ENCODE measurements at places on chromosomes 5 and 9.
A peak's percentile ranks its signal among the peaks of the same experiment; 100 is the strongest.

DNA sequence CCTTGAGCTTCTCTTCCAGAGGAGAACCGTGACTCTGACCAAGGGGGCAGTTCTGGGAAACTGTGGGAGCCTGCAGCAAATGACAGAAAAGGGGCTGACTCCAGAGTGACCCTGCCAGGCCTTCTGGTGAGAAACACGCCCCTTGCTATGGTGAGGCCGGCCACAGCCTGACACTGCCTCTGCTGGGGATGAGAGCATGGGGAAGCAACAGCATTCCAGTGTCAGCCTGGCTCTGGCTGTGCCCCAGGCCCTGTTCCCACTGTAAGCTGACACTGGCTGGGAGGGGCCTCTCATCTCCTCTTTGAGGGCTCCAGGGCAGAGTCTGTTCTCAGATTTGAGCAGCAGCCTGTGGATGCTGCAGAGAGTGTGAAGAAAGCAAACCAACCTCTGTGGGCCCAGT is 180.0 kb upstream of the IL12B start:
- DNase-seq, result no peak

GRCh38 chr9:17535176-17535575 is 43.7 kb upstream of the SH3GL2 start:
- no peak for DNase-seq

GRCh38 chr5:116472274-116472673 is 102.3 kb downstream of the SEMA6A start:
- no peak for DNase-seq

- DNase-seq, result no peak
These were observed 229.1 kb downstream of the SEMA5A start for GRCh38 chr5:9316733-9317132.

GRCh38 chr9:27145143-27145542 is 36.1 kb downstream of the TEK start:
- no peak for DNase-seq

DNA sequence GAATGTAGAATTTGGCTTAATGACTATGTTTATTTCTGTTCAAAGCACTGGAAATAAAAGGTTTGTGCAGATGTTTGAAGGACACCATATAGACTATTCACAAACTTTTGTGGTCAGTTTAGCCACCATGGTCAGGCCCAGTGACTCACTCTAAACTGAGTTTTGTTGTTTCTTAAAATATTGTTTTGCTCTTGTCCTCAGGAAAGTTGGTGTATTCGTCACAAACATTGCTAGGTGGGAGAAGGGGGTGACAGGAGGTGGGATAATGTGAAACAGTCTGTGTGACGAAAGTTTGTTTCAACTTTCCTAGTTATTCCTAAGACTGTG is 35.0 kb upstream of the LIFR start:
- no peak for DNase-seq

GRCh38 chr5:154485096-154485491 is 7.1 kb upstream of the HAND1 start:
- no peak for DNase-seq

GRCh38 chr9:106869458-106869857 is 6.5 kb downstream of the ZNF462 start:
- DNase-seq, result no peak

DNA sequence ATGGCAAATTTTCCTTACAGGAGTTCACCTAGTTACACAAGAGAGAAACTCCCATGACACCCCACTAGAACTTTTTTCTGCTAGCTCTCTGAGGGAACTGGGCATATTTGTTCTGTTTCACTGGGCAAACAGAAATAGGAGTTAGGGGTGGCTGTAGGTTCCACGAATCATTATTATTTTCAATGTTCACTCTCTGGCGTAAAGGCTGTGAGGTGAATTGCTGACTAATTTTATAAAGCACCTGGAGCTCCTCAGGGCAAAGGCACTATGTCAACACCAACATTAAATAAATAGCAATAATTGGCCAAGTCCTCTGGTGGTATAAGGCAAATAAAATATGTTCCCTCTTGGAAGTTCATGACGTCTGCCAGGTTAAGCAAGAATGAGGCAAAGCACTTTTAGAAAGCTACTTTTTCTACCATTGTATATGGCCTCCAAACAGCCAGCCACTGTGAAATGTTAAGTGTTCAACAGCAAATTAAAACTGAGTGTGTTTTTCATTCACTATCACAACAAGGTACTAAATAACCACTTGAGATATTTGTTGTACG is 344.6 kb downstream of the PDE4D start:
- DNase-seq, result no peak

DNA sequence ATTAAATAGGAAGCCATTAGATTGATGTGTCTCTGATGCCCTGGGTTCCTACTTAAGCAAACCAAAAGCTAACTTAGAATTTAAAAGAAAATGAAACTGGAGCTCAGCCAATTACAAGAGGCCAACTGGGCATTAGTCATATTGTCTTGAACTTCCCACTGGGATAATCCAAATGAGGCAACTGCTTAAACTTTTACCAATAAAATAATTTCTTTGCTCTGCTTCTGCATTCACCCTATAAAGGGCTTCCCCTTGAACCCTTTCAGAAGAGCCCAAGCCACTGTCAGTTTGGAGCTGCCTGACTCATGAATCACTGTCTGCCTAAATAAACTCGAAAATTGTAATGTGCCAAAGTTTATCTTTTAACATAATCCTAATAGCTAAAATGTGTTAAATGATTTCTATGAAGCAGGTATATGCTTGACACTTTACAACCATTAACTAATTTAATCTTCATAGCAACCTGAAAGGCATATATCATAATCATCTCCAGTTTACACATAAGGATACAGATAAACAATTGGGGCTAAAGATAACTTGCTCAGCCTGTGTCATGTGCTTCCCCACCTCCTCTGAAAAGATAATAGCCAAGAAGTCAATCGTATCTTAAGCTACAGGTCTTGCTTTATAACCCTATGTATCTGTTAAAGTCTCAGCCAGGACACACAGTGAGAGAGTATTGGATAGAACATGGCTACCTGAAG is 11.5 kb downstream of the GPR150 start:
- DNase-seq, result no peak

DNA sequence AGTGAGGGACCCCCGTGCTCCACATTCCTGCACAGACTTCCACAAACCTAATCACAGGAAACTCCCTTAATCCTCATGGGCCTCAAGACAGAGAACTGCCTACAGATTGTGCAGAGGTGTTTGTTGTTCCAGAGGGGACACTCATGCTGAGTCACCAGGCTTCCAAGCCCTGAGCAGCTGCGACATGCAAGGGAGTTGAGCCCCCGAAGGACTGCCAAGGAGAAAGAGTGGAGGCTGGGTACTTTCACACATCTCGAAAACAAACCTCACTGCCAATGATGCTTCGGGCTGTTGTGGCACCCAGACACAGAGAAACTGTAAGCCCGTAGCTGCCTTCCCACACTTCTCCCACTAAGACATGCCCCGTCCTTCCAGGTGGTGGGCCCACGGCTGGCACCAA is 480.8 kb downstream of the CDH12 start:
- no peak for DNase-seq

DNA sequence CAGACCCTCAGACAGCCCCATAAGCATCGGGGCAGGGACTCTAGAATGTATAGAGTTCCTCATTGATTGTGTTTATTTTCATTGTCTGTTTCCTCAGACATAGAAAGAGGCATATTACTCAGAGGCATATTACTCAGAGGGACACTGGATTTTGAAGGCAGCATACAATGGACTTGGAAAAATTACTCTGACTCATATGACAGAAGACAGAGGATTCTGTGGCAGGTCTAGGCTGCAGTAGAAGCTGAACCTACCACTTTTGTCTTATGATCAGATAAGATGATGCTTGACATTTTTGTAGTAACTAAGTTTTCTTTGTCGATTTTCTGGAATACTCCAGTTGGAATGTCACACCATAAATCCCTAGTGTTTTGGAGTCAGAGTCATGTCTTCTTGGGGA is 105.2 kb downstream of the ST8SIA4 start:
- DNase-seq, result no peak

DNA sequence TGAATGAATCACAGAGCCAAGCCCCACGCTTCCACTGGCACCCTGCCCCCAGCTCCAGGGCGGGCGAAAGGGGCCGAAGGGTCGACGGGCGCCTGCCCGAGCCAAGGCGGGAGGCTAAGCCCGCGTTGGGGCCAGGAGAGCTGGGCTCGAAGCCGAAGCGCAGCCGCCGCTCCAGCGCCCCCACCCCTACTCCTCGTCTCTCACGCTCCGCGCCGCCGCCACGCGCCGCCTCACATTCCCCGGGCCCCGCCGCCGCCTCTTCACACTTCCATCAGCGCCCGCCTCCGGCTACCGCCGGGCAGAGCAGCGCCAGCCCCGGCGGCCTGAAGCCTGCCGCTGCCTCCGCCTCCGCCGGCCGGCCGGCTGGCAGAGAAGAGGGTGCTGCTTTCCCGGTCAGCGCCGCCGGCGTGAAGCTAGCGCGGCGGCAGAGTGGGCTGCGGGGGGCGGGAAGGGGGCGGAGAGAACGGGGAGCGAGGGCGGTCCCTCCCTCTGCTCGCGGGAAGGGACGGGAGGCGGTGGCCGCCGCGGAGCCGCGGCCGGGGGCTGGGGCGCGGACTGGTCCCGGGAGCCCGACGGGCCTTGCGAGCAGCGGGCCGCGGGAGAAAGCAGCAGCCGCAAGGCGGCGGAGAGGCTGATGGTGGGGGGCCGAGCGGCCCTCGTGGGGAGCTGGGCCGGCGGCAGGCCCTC is at the start of gene HOMER1:
TSS of gene HOMER1 (minus strand) at position 431 of the 687 bp plus-strand sequence. CDS start 1,360 bp downstream, outside the sequence.
- DNase-seq, result peak; percentile 71

- no peak for DNase-seq
These were observed 7.8 kb upstream of the RUSC2 start for GRCh38 chr9:35482071-35482470.

DNA sequence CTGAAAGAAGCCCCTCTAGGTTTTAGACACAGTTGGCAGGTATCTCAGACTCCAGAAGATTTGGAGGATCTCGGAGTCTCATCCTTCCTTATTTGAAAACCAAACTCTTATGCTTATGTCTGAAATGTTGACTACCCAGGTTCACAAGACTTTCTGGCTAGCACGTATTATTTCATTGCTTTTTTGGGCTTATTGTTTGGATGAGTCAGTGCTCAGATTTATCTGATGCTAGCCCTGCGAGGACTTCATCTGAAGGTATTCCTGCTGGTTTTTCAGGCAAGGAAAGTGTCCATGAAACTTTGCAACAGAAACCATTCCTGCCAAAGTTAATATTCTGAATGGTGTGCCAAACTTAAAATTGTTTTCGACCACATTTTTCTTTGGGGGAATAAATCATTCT is 8.5 kb downstream of the OSTF1 start:
- DNase-seq, result no peak

GRCh38 chr5:24188216-24188925 is 456.4 kb downstream of the CDH10 start:
- no peak for DNase-seq

DNA sequence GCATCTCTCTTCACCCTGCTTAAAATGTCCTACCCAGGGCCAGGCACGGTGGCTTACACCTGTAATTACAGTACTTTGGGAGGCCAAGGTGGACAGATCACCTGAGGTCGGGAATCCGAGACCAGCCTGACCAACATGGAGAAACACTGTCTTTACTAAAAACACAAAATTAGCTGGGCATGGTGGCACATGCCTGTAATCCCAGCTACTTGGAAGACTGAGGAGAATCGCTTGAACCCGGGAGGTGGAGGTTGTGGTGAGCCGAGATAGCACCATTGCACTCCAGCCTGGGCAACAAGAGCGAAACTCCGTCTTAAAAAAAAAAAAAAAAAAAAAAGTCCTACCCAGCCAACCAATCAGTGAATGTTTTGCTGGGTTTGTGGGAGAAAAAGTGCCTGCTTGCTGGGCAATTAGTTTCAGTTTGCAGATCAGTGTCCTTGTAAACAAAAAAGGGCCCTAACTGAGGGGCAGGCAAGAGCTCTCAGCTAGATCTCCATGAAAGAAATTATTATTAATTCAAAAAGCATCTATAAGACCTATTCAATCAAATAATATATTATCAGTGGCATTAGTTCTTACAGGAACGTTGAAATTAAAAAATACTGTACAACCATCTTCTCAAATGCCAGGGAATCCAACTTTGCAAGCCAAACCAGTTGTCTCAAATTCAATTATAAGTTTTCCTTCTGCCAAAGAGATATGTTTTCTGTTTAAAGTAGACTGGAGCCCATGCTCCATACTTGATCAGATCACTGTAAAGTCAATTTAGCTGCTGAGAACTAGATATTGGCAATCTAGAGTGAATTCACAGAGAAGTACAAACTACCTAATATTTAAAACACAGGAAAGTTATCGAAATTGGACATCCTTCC is 3.9 kb downstream of the MEGF9 start:
- no peak for DNase-seq

- DNase-seq, result no peak
These were observed 60.1 kb downstream of the GALNT12 start for GRCh38 chr9:98867429-98868168.

DNA sequence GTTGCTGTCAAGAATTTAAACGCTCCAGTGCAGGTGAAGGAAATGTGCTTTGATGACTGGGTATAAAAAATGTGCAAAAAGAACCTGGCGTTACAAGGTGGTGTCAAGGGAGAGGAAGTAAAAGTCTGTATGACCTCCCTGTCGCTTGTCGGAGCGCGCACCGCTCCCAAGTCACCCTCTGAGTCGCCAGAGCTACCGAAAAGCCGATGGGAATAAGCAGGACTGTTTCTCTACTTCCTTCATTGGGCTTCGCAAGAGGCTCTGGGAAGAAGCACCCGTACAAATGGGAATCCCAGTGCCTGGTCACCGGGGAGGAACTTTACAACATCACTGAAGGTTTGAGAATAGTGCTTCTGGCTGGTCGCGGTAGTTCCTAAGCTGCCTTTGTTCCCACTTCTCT is 1.3 kb upstream of the DMRT2 start:
- DNase-seq, result no peak

GRCh38 chr5:72015103-72015548 is 92.1 kb upstream of the MAP1B start:
- DNase-seq, result no peak

GRCh38 chr9:122186301-122186700 is 26.6 kb downstream of the MORN5 start:
- DNase-seq, result no peak

GRCh38 chr9:99732715-99733114 is 89.0 kb upstream of the NR4A3 start:
- DNase-seq, result no peak

GRCh38 chr5:169265888-169266287 is 35.1 kb downstream of the SLIT3 start:
- no peak for DNase-seq

DNA sequence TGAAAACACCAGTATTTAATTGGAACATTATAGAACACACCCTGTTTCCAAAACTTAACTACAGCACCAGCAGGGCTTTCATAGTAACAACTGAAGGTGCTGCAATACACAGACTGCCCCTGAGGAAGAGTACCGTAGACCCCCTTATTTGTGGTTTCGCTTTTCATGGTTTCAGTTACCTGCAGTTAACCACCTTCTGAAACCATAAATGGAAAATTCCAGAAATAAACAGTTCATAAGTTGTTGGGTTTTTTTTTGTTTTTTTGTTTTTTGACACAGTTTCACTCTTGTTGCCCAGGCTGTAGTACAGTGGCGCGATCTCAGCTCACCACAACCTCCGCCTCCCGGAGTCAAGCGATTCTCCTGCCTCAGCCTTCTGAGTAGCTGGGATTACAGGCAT is 9.5 kb upstream of the GLDC start:
- DNase-seq, result no peak

Data from activated T-cell treated with anti-CD3 and anti-CD28 coated beads, Interleukin-2, amount 50 U/mL, for 4 hours (primary cell).